Activated T-cell treated with anti-CD3 and anti-CD28 coated beads, Interleukin-2, amount 50 U/mL, for 4 hours (primary cell): ENCODE measurements at places on chromosomes 5 and 9. TPM values are rescaled to one million over a fixed set of nuclear protein-coding genes. Genes with fewer than 3 reads are reported as not detected.
A peak's percentile ranks its signal among the peaks of the same experiment; 100 is the strongest.

- DNase-seq = peak; percentile 77
Observed at GRCh38 chr5:172713113-172713808, 57.7 kb downstream of the DUSP1 start.

GRCh38 chr5:14172149-14172795 is 29.1 kb downstream of the TRIO start:
- DNase-seq = no peak

The ARID3C gene
- not detected for total RNA-seq

DNA sequence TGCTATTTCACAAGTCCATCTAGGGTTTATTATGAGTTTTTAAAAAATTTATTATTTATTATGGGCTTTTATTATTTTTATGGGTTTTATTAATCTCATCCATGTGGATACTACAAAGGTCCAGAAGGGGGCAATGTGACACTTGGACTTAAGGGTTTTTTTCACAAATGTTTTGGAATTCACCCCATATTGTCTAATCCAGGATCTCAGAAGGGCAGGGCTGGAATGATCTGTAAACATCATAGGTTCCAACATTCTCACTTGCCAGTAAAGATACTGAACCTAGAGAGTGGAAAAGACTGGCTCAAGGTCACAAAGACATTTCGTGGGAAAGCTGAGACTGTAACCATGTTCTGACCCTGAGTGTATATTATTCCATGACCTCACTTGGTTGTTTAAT is 35.6 kb downstream of the NIM1K start:
- no peak for DNase-seq

- DNase-seq = no peak
Observed at GRCh38 chr9:72464857-72465592, 56.4 kb upstream of the TMC1 start.

The SPACA9 gene
- 0.82 TPM for total RNA-seq

DNA sequence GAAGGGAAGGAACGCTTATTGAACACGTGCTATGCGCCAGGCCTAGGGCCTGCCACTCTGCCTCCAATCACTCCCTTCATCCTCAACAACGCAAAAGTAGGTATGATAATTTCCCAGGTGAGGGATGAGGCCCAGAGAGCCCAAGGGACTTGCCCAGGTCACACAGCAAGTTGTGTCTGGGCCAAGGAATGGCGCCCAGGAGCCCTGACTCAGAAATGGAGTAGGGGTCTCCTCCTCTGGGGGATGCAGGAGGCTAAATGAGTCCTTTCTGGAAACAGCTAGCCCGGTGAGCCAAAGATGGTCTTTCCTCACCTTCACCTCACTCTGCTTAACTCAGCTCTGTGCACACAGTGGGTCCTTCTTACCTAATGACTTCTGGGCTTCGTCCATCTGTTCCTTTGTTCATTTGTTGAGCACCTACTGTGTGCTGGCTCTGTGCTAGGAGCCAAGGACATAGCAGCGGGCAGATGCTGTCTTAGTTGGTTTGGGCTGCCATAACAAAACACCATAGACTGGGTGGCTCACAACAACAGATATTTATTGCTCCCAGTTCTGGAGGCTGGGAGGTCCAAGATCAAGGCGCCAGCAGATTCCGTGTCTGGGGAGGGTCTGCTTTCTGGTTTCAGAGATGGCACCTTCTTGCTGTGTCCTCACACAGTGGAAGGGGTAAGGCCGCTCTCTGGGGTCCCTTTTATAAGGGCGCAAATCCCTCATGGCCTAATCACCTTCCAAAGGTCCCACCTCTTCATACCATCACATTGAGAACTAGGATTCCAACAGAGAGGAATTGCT is 22.3 kb upstream of the NEURL1B start:
- no peak for DNase-seq

- DNase-seq = no peak
Observed at GRCh38 chr9:133142684-133143622, 20.8 kb downstream of the GBGT1 start.

GRCh38 chr9:114209151-114209550 is 53.8 kb downstream of the COL27A1 start:
- no peak for DNase-seq

- no peak for DNase-seq
Observed at GRCh38 chr5:181120306-181120705, 10.7 kb downstream of the OR2V1 start.

DNA sequence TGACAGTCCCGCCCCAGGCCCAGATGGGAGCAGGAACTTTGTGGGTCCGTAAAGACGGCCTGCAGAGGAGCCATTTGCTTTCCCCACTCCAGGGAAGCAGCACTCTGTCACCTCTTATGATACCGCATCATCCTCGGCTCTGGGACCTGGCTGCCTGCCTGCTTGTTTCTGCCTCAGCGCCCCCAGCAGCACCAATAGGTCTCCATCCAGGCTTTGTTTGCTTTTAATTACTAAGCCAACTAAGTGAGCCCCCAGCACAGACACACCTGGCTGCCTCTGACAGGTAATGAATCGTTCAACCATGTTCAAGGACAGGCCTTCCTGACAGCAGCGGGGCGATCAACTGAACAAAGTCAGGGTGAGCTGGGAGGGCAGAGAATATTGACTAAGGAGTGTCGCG is 141.4 kb downstream of the C5orf15 start:
- DNase-seq = no peak
